ENCODE measurements at places on chromosomes 6 and 20.

GRCh38 chr20:2874456-2874855, 1.2 kb downstream of the PTPRA start:
- DNase-seq, result no peak

DNA sequence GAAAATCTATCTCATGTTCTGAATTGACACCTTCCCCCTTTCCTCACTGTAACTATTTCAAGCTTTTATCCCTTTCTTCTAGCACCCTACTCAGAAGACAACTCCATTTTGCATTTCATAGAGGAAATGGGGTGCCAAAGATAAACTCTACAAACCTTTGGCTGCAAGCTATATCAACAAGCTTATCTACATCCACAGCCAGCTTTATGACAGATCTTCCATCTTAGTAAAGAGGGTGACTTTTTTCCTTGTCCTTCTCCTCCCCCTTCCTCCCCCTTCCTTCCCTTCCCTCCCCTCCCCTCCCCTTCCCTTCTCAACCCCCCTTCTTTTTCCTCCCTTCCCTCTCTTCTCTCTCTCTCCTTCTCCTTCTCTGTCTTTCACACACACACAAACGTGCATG, 58.0 kb upstream of the OLIG3 start:
- DNase-seq, result no peak

- no peak for DNase-seq
These were observed 29.4 kb downstream of the SDCBP2 start for GRCh38 chr20:1299522-1299921.

- no peak for DNase-seq
These were observed 3.3 kb downstream of the ANKRD6 start for GRCh38 chr6:89436226-89436625.

GRCh38 chr6:113491376-113491775, 365.8 kb upstream of the MARCKS start:
- DNase-seq, result no peak

GRCh38 chr6:43934183-43934802, 164.3 kb downstream of the VEGFA start:
- no peak for DNase-seq

DNA sequence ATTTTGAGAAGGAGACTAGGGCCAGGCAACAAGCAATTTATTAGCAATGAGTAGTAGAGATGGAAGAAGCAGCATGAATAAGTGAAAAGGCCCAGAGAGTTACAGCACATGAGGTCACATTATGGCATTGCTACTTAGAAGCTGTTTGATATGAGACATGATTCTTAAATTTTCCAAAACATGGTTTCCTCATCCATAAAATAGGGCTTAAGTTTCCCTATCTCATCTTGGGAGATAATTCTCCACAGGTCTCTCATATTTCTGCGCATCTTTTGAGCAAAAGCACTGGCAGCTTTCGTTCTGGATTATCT, 656.1 kb downstream of the EPHA7 start:
- no peak for DNase-seq

GRCh38 chr20:32448306-32449056, 90.3 kb downstream of the ASXL1 start:
- DNase-seq, result no peak

DNA sequence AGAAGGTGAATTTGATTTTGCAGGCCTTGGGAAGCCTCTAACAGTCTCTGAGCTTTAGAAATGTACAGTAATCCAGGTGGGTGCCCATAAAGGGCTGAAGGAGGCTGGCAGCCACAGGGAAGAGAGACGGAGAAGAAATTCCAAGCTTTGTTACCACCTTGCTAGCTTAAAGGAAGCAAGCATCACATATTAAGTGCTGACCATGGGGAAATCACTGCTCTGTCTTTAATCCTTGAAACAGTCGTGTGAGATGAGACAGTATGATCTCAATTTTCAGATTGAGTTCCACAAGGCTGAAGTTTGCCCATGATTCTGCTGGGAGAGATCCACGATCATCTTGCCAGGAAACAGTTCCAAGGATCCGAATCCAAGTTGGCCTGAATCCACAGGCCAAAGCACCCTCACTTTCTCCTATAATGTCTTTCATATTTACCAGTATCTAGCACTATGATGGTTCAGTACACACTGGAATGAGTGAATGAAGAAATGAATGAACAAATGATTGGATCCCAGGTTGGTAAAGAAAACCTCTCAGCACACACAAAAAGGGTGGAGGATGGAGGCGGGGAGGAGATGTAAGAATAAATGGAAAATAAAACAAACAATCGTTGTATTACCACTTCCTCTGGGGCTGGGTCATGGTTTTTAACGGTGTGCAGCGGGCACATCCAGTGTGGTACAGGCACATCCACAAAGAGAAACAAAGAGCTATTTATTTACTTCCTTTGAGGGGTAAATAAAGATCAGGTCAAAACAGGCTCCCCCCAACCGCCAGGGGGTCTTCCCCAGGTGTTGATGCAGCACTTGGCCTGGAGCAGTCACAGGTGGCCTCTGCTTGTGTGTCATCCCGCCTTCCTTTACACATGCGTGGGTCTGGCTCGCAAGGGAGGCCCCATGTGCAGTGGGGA, 28.2 kb upstream of the TAF8 start:
- DNase-seq, result no peak

DNA sequence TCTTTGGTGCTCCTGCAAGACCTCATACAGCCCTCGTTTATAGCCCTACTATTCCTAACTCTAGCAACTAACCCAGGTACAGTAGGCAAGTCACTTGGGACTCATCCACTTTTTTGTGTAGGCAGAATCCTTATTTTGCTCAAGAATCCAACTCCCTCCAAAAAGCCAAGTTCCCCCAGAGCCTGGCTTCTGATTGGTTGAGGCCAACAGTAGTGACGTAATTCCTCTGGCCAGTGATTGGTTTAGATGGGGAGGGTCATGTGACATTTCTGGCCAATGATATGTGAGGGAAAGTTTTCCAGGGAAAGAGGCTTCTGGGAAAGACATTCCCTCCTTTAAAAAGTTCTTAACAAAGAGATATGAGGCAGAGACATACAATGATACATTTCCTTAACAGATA, 32.1 kb downstream of the KIAA1755 start:
- no peak for DNase-seq

GRCh38 chr6:73579389-73579788, 58.6 kb upstream of the EEF1A1 start:
- DNase-seq, result no peak

DNA sequence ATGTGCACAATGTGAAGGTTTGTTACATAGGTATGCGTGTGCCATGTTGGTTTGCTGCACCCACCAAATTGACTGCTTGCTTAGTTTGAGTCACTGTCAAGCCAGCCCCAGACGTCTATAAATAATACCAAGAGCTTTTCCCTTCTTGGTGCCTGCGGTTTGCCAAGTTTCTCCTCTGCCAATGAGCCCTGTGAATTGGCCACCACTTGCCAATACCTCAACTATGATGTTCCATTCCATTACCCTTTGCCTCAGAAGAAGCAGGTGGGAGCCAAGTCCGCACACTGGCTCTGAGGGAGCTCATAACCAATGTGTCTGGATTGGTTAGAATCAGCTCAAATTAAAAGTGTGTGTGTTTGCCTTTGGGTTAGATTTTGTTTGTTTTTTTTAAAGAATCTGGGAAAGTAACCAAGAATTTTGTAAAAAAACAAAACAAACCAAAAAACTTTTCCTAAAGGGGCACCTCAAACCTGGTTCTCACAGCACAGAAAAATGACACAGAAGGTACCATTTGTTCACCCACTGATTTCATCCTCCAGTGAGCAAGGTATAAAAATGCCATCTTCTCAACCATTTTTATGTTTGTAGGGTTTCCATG, 244.7 kb upstream of the PRND start:
- no peak for DNase-seq

Measured in left renal cortex interstitium (tissue), 4 donors.